ENCODE measurements at places on chromosomes 12 and 14.
A peak's percentile ranks its signal among the peaks of the same experiment; 100 is the strongest.

DNA sequence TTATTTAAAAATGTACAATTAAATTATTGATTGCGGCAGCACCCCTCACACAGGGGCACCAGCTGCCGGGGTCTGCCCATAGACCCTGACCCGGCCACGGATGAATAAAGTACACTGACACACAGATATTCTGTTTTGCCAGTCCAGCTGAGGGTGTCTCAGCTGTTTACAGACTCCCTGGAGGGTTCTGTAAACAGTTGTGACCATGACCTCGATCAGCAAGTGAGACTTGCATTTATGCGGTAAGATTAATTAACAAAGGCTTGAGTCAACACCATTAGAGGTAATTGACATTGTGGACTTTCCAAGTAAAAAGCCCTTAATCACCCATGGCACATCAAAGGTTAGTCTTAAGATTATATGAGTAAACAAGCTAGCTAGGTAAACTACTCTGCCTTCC is 94.3 kb downstream of the FUT8 start:
- DNase-seq, result no peak

GRCh38 chr14:99590746-99591555 is 13.1 kb downstream of the CCDC85C start:
- DNase-seq, result peak; percentile 55

DNA sequence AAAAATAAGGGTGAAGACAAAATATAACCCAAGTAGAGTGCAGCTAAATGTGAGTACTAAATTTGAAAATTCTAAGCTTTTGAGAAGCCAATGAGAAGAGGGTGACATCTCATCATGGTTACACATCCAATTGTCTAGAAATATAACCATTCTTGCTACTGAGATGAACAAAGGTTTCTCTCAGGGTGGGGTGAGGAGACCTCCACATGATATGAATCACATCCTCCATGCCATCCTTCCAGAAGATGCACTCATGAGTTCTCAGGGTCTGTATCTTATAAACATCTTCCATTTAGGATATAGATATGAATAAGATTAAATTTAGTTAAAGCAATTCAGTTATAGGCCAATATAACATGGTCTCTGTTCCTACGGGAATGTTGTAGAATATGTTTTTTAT is 38.9 kb upstream of the E2F7 start:
- DNase-seq, result no peak

- DNase-seq, result no peak
Observed at GRCh38 chr12:76766161-76766560, 2.2 kb downstream of the ZDHHC17 start.

DNA sequence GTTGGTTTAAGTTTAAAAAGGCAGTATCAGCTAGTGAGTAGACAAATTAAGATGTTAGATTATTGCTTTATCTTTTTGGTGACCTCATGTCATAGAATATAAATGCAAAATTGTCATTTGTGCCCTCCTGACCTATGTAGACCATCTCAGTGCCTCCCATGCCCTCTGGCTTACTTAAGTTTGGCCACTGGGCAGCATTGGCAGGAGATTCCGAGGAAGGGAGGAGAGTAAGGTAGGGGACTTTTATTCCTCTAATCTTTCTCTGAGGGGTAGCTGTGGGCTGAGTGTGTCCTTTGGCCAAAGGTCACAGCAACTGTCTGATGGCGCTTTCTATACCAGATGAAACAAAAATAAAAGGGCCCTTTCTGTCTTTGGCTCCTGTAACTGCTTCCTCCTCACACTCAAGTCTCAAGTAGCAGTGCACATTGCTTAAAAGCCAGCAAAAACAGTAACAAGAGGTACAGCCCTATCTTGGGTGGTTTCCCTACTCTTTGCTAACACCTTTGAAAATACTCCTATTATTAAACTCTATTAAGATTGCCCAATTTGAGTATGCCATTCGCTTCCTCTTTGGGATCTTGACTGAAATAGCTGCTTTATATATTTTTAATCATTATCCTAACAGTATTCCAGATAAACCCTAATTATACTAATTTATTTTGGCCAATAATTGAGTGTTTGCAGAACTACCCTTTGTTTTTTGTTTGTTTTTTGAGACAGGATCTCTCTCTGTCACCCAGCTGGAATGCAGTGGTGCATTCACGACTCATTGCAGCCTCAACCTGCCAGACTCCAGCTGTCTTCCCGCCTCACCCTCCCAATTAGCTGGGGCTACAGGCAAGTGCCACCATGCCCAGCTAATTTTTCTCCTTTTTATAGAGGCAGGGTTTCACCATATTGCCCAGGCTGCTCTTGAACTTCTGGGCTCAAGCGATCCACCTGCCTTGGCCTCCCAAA is 56.5 kb upstream of the KCNH3 start:
- peak; percentile 66 for DNase-seq

- peak; percentile 46 for DNase-seq
Observed at GRCh38 chr14:21734457-21735074, 60.9 kb upstream of the OR4E1 start.

GRCh38 chr14:96718407-96718806 is 78.8 kb upstream of the VRK1 start:
- DNase-seq, result no peak

DNA sequence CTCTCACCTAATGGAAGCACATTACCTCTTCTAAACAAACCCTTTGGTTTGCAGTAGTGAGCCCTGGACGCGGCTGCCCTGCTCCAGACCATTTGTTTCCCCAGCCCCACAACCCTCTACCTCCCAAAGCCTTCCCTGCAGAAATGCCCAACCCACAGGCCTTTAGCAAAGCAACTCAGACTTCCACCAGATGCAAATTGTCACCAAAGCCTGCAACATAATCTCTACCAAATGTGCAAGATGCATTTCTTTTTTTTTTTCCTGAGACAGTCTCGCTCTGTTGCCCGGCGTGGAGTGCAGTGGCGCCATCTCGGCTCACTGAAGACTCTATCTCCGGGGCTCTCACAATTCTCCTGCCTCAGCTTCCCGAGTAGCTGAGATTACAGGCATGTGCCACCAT is 56.2 kb downstream of the VWF start:
- no peak for DNase-seq

- DNase-seq, result peak; percentile 2
Observed at GRCh38 chr12:33322519-33322918, 117.1 kb downstream of the SYT10 start.

DNA sequence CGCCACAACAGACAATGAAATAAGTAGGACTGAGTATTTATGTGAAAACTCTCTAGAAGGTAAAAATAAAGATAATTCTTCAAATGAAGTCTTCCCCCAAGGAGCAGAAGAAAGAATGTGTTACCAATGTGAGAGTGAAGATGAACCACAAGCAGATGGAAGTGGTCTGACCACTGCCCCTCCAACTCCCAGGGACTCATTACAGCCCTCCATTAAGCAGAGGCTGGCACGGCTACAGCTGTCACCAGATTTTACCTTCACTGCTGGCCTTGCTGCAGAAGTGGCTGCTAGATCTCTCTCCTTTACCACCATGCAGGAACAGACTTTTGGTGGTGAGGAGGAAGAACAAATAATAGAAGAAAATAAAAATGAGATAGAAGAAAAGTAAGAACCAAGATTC is 82.7 kb downstream of the VEZT start:
- no peak for DNase-seq

GRCh38 chr12:51714666-51715065 is 123.6 kb downstream of the SCN8A start:
- DNase-seq, result peak; percentile 76

- DNase-seq, result no peak
Observed at GRCh38 chr12:44827832-44828438, 48.2 kb downstream of the NELL2 start.

- peak; percentile 72 for DNase-seq
Observed at GRCh38 chr12:65826353-65827171, 2.3 kb downstream of the HMGA2 start.

GRCh38 chr12:53059434-53060063 is 9.7 kb downstream of the TNS2 start:
- DNase-seq, result no peak

- DNase-seq, result no peak
Observed at GRCh38 chr12:6792522-6793201, 3.3 kb downstream of the CD4 start.

- DNase-seq, result no peak
Observed at GRCh38 chr14:104373055-104373854, 206.3 kb upstream of the C14orf180 start.

DNA sequence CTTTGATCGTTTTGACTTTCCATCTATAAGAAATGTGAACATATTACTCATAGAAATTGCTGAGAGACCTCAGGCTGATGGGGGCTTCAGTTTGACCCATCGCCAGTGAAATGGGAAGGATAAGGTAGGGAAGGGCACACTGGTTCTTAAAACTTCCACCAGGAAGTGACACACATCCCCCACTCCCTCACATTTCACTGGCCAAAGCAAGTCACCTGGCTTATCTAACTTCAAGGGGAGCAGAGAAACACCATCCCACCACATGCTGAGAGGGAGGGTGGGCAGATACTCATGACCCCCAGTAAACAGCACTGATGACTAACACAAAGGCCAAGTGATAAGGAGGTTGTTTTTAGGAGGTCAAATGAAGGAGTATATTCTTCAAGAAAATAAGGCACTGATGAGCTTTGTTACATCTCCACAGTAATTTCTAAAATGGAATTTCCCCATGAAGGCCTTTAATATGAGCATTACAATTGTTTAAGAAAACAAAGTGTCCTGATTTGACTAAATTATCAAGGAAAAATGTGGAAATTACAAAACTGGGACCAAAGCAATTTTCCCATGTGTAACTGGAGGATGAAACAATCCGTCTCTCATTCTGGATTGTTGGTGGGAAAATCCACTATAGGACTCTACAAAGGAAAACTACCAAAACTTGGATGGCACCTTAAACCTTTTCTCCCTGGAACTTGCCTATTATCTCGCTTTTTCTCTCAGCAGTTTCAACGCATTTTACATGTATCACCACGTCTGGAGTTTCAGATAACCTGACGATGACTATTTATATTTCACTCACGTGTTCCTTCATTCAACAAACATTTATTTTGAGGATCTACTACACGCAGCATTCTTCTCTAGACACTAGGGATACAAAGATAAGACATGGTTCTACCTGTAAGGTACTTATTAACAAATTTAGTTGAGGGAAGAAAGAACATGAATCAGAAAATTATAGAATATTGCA is 91.8 kb upstream of the EEA1 start:
- no peak for DNase-seq

DNA sequence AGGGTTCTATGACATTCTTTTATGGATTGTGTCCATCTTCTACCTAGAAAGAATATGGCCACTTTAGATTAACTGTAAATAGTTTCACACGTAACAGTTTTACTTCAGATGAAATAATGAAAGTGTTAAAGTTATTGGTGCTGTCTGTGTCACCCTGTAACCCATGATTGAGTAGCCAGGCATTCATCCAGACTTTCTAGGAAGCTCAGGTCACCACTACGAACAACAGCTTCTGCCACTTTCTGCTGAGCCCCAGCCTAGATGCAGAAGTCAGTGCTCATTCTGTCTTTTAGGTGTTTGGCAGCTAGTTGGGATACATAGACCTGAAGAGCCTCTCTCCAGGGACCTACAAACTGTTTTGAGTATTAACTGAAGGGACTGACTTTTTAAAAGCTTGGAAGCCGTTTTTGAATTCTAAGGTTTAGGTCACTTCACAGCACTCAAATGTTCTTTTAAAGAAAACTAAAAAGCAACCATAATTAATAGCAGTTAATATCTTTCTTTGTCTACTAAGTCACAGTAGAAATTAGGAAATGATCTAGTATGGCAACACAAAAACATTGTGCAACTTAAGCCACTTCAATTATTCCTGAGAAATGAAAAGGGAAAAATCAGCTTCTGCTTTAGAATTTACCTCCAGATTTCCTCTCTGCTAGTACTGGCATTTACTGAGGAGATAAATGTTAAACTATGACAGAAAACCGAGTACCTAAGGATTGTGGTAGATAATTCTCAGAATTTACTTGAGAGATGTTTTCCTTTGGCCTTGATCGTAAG is 266.9 kb downstream of the CCDC91 start:
- no peak for DNase-seq

DNA sequence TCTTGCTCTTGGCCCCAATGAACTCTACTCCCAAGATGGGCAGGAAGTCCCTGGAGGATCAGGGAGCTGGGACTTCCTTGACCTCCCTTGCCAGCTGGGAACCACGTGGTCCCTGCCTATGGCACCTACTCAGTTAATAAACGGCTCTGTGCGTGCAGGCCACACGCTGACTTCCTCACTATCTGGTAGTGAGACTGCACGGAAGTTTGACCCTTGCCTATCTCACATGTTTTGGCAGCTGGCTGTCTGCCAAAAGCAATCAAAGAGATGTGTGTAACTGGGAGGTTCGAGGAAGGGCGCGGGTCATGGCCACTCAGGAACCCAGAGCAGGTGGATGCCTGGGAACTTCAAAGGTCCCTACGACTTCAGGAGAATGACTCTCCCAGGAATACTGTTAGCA is 57.9 kb downstream of the RFLNA start:
- no peak for DNase-seq
